ENCODE measurements at places on chromosomes 7 and 10.

DNA sequence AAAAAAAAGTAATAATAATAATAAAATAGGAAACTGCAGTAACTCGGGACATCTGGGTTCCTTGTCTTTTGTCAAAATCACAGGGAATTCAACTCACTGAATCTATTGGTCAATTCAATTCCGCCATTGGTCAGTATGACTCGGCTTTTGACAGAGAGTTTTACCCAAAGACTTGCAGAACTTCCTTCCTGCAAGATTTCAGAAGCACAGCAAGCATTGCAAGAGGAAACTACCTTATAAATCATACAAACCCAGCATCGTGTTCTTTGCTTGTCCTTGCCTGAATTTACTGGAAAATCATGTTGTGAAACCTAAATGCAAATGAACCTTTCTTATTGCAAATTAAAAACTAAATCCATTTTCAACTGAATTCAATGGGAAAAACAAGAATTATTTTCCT, 15.5 kb downstream of the KLF6 start:
- DNase-seq = no peak

GRCh38 chr10:110446954-110447608, 50.6 kb upstream of the DUSP5 start:
- no peak for DNase-seq

DNA sequence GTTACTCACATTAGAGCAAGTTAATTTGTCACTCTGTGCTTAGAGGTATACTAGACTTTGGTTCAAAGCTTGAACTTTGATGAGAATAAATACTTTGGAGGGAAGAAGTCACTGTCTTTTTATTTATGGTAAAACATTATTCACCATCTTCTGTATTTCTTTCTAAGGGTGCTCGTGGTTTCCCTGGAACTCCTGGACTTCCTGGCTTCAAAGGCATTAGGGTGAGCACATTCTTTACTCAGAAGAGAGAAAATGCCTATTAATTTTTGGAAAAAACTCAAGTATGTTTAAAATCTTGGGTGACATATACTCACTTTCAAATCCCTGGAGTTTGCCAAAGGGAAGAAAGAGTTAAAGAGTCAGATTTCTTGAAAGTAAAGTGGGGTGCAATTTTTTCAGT, 10.8 kb downstream of the COL1A2 start:
- no peak for DNase-seq

- no peak for DNase-seq
Observed at GRCh38 chr7:107049971-107050532, 5.5 kb downstream of the PRKAR2B start.

- no peak for DNase-seq
Observed at GRCh38 chr10:95303535-95303934, 12.7 kb upstream of the PDLIM1 start.

- no peak for DNase-seq
Observed at GRCh38 chr7:44062903-44063295, 2.5 kb downstream of the PGAM2 start.

DNA sequence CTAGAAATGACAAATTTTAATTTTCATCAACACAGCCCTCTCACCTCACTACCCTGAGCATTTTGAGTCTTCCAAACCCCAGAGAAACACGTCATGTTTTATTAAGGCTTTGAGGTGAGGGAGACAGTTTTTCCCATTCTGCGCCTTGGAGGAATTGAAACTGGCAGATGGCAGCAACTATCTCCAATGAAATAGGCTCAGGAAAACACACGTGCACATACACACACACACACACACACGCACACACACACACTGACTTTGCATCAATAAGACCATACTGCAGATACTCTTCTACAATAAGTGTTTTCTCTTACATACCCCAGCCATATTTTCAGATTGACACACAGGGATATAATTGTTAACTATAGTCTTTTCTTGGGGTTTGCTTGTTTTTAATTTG, 3.2 kb upstream of the SFTPA2 start:
- no peak for DNase-seq

GRCh38 chr7:42198974-42199668, 37.9 kb downstream of the GLI3 start:
- no peak for DNase-seq

DNA sequence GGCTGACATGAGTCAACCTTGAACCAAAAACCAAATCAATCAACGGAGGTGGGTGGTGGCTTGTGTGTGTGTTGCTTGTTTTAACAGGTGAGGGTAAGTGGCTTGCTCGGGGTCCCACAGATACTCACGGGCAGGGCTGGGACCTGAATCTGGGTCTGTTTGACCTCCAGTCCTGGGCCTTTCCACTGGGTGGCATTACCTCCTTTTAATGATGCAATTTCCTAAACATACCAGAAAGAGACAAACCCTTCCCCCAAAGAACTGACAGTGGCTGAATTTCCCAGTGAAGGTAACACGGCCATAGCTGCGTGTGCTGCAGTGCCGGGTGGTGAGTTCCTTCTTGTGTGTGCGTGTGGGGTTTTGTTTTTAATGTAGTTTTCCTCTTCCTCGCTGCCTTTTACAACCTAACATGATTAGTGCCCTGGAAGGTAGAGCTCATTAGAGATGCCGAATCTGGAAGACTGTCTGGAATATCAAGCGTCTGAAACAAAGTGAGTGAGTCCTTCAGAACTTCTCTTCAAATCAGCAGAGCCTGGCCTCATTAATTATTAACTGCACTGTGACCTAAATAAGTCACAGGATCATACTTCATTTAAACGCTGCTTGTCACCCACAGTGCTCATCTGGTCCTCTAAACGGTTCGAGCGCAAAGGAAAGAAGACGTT, 166.1 kb upstream of the TCERG1L start:
- no peak for DNase-seq

GRCh38 chr10:127815147-127815546, 77.6 kb downstream of the CLRN3 start:
- no peak for DNase-seq

- DNase-seq = no peak
Observed at GRCh38 chr10:1957057-1957456, 219.7 kb upstream of the ADARB2 start.

DNA sequence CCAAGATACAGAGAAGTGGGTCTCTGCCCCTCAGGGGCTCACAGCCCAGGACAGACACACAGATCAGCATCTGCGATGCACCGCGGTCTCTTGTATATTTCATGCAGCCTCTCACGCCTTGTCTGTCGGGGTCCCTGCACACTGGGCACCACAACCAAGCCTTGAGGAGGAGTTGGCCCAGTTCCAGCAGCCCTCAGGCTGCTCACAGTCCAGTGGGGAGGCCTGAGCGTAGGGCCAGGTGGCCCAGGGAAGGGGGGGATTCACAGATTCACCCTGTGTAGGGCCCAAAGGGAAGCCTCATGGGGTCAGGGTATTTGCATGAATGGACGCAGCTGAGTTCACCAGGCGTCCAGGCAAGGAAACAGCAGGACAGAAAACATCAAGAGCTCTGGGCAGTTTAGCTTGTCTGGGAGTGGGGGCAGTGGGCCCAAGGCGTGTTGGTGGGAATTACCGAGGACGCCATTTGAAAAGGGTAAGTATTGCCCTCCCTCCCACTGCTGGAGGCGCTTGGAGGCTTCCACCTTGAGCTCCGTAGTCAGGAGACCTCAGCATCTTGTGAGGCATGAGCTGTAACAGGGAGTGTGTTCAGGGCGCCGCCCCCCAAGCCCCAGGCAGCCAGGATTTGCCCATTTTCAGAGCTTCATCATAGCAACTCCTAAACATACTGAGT, 129.1 kb upstream of the CHST15 start:
- DNase-seq = no peak

DNA sequence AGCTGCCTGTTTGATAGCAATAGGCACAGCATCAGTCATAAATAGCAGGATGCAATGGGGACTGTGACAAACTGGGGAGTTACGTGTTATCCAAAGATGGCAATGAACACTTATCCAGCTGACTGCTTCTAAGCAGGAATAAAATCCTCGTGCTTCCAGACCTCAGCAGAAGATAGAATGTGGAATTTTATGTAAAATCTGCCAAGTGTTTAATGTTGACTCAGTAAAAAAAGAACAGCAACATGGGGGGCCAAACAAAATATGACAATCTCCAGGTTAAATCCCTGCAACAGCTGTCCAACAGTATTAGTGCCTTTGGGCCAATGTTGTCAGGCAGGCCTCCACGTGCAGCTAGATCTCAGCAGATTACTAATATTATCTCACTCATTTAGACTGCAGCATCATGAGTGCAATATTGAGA, 127.3 kb downstream of the SEMA3C start:
- no peak for DNase-seq

GRCh38 chr7:14754631-14755030, 147.9 kb downstream of the DGKB start:
- no peak for DNase-seq

All from neural crest cell (in vitro differentiated cells).